ENCODE measurements at places on chromosomes 5 and 9. TPM values are rescaled to one million over a fixed set of nuclear protein-coding genes. Genes with fewer than 3 reads are reported as not detected.

GRCh38 chr5:62029303-62029702, 276.7 kb upstream of the KIF2A start:
- DNase-seq, result peak; percentile 57

DNA sequence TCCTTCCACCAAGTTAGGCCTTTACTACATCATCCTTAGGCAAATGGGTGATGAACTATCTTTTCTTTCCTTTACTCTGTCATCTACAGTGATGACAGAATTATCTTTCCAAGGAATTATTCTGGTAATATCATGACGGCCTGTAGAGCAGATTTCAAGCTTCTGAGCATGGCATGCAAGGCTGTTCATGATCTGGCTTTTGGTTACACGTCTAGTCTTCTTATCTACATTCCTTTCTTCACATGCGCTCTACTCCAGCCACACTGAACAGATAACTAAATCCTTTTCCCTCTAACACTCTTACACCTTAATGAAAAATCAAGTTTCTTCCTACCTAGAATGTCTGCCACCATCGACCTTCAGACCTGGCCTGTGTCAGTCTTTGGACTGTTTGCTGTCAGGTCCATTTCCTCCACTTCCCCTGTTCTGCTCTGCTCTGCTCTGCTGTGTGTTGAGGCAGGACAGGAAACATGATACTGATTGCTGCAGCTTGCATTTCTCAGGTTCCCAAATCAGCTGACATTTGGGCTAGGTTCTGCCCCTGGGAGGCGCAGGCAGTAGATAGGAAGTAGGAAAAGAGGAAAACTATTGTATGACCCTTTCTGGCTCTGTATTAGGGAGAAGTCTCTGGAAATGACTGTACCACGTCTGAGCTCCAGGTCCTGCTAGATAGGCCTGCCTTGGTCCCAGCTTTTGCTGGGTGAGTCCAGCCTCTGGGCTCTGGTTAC, 4.2 kb downstream of the SCGB3A2 start:
- no peak for DNase-seq

DNA sequence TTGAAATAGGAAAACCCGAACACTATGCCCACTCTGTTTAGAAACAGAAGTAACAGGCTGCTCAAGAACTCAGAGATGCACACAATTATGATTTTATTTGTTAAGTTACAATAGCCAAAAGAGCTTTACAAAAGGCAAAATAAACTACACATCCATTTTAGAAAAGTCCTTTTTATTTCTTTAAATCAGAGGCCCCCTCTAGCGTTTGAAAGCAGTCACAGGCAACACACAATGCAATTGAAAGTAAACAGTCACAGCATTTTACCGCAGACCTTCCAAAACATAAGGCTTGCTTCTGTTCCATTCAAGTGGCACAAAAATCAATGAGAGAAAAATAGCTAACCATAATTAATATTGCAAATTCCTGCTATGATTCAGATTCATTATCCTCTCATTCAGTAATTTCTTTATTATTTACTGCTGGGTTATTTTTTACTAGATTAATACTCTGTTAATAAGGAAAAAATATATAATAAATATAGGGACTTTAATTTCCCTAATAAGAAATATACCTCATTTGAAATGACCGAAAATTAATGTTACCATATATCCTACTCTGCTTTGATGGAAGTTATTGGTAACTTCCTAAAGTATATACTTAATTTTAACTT, 78.3 kb downstream of the CEP120 start:
- DNase-seq, result no peak

GRCh38 chr9:105117234-105117633, 127.2 kb upstream of the SLC44A1 start:
- no peak for DNase-seq

- DNase-seq, result no peak
Measured at GRCh38 chr9:81092057-81092456, 597.3 kb downstream of the TLE1 start.

DNA sequence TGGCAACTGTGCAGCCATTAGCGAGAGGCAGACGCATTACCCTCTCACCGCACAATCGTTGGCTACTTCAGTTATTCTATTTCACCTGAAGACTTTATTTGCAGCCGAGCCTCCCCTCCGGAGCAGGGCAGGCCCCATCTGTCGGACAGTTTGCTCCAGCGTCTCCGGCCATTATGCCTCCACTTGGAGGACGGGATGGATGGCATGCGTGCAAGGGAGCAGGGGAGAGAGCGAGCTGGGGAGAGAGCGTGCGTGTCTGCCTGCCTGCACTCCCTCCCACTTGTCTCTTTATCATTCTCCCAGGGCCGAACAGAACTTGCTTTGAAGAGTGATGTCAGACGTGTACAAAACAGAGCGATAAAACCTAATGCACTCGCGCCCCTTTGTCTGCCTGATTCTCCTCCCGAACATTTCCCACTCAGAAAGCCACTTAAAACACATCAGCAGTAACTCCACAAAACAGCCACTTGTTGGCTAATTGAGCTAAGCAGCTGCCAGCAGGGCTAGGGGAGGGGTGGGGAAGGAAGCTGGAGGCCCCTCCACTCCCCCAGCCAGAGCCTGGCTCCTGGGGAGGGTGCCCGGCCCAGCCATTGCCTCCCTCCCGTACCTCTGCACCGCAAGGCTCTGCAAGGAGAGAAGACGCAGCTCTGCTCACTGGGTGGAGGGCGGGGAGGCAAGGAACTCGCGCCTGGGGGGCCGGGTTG, 43.4 kb upstream of the FUBP3 start:
- no peak for DNase-seq

The ANKRD18B gene
- polyA plus RNA-seq, result 16.9 TPM

The TBCA gene
- polyA plus RNA-seq, result 225 TPM
